Stimulated activated CD8-positive, alpha-beta memory T cell treated with anti-CD3 and anti-CD28 coated beads, Interleukin-7, amount 100 ng/mL, for 4 hours (primary cell): ENCODE measurements at places on chromosomes 16 and 17.

DNA sequence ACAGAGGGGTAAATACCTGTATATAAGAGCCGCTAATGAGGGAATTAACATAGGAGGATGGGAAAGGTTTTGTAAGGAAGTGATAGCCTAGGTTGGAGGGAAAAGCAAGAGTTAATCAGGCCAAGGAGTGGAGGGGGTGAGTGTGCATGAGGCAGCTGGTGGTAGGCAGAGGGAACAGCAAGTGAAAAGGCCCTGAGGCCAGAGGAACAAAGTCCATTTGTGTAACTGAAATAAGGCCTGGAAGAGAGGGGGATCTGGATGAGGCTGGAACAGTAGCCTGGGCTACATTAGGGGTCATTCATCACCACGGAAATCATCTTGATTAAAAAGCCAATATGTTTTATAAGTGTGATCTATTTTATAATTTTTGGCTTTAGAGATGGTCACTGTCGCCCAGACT, 45.7 kb downstream of the FZD2 start:
- no peak for DNase-seq

GRCh38 chr17:52546990-52547389, 388.5 kb upstream of the CA10 start:
- DNase-seq, result no peak

- no peak for DNase-seq
Observed at GRCh38 chr16:2952679-2953078, 11.4 kb upstream of the KREMEN2 start.

DNA sequence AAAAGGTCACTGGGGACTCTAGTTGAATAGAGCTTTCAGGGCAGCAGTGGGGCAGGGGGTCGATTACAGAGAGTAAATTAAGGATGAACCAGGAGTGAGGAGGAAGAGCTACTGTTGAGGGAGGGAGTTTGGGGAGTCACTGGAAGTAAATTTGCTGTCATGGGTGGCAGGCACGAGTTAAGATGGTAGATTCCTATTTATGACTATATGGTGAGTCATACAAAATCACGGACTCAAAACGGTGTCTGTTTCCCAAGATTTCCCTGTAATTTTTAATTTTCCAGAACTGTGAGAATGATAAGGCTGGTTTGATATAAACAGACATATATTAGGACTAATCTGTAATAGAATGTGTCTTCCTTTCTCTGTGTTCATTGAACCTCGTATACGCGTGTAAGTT, 287.6 kb upstream of the GOT2 start:
- no peak for DNase-seq

DNA sequence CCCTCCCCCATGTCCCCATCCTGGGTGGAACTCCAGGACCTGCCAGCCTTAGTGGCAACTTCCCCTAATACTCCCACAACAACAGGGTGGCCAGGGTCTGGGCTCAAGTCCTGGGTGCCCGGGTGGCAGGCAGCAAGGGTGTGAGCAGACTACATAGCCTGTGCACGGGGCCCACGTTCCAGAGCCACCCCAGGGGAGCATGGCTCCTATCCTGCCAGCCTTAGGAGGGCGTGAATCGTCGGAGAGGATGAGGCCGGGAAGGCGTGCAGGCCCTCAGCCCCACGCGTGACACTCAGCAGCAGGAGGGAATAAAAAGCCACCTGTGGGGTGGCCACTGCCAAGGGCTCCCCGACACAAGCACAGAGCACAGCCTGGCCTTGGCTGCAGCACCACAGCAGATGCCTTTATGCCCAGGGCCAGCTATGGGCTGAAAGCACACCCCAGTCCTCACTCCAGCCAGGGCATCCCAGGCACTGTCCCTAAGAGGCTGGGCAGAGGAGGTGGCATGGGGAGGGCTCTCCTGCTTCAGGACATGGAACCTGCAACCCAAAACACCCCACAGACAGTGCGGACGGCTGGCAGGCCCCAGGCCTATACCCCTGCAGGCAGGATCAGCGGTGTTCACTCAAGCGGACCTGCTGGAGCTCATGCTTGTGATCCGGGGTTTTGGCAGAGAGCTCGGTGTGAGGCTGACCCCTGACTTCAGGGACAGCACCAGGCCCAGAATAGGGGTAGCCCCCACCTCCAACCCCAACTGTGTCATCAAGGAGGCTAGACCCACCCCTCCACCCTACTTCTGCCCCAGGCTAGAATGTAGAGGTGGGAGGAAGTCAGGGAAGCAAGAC, 2.7 kb downstream of the BCAR1 start:
- DNase-seq, result no peak

GRCh38 chr17:19417611-19418010, 6.6 kb downstream of the RNF112 start:
- no peak for DNase-seq

GRCh38 chr17:16969931-16970906, 1.7 kb downstream of the TNFRSF13B start:
- DNase-seq, result no peak

DNA sequence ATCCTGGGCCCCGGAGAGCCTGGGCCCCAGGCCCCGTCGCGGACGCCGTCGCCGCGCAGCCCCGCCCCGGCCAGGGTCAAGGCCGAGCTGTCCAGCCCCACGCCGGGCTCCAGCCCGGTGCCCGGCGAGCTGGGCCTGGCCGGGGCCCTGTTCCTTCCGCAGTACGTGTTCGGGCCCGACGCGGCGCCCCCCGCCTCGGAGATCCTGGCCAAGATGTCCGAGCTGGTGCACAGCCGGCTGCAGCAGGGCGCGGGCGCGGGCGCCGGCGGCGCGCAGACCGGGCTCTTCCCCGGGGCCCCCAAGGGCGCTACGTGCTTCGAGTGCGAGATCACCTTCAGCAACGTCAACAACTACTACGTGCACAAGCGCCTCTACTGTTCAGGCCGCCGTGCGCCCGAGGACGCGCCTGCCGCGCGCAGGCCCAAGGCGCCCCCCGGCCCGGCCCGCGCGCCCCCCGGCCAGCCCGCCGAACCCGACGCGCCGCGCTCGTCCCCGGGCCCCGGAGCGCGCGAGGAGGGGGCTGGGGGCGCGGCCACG, 36.8 kb upstream of the ZC3H18 start:
- no peak for DNase-seq

DNA sequence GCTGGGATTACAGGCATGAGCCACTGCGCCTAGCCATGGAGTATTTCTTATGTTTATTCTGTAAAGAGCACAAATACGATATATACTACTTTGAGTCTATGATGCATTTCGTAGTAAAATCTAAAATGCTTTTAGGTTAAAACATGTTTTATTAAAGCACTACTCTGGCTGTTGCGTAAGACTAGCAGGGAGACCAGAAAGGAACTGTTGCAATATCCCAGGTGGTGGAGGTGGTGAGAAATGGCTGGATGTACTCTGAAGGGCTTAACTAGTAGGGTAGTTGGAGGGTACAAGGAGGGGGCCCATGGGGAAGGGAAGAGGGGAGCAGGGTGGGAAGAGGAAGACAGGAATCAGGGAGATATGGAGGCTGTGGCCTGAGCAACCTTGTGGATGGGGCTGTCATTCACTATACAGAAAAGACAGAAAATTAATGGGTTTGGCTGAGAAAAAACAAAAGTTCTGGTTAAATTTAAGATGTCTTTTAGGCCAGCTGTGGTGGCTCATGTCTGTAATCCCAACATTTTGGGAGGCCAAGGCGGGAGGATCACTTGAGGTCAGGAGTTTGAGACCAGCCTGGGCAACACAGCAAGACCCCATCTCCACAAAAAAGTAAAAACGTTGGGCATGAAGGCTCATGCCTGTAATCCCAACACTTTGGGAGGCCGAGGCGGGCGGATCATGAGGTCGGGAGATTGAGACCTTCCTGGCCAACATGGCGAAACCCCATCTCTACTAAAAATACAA, 35.8 kb downstream of the ST3GAL2 start:
- no peak for DNase-seq

DNA sequence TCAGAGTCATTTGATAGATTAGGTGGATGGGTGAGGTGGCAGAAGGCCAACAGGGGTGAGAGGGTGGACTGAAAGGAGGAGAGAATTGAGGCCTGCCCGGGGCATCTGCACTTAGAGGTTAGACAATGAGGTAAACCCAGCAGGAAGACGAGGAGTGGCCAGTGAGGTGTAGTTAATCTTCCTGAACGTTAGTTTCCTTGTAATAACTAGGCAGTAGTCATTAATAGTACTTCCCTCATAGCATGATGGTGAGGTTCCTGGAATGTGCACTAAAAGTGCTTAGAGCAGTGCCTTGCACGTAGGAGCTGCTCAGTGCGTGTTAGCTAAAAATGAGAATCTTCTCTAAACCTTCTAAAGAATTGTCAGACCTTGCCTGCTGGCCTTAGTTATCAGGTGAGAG, 13.5 kb upstream of the KSR1 start:
- no peak for DNase-seq

DNA sequence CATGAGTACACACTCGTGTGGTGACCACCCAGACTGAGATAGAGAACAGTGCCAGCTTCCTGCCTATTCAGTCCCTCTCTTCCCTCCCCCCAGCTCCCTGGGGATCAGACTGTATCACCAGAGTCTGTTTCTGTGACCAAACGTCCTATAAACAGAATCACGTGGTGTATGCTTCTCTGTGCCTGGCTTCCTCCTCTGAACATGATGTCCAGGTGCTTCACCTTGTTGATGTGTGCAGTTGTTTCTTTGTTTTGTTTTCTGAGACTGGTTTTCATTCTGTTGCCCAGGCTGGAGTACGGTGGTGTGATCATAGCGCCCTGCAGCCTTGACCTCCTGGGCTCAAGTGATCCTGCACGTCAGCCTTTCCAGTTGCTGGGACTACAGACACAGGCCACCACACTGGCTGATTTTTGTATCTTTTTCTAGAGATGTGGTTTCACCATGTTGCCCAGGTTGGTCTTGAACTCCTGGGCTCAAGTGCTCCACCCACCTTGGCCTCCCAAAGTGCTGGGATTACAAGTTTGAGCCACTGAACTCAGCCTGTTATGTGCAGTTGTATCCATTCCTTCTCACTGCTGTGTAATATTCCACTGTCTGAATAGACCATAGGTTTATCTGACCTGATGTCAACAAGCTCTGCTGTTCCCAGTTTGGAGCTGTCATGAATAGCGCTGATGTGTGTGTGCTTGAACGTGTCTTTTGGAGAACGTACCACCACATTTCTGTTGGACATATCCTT, 28.9 kb upstream of the PRM1 start:
- no peak for DNase-seq
